ENCODE measurements at places on chromosomes 4 and X. TPM values are rescaled to one million over a fixed set of nuclear protein-coding genes. Genes with fewer than 3 reads are reported as not detected.
A peak's percentile ranks its signal among the peaks of the same experiment; 100 is the strongest.

GRCh38 chrX:119692191-119693039 lies 553 bp downstream of the SEPTIN6 start:
- peak; percentile 27 for DNase-seq

DNA sequence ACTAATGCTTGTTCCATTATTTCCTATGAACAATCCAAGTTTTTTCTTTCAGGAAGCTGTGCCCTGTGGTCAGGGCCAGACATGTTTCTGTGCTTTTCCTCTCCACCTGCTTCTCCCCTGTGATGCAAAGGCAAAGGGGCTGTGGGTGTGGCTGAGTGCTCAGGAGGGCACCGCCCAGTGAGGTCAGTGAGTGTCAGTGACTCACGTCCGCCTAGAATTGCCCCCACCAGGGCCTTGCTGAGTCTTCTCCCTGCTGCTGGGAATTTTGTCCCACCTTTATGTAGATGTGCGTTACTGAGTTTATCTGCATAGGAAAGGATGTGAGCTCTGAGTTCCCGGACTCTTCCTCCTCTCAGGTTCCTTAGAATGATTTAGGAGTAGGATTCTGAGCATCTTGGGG lies 283.2 kb downstream of the DCHS2 start:
- DNase-seq = no peak

GRCh38 chr4:111283066-111283677 lies 660.3 kb upstream of the PITX2 start:
- DNase-seq = no peak

DNA sequence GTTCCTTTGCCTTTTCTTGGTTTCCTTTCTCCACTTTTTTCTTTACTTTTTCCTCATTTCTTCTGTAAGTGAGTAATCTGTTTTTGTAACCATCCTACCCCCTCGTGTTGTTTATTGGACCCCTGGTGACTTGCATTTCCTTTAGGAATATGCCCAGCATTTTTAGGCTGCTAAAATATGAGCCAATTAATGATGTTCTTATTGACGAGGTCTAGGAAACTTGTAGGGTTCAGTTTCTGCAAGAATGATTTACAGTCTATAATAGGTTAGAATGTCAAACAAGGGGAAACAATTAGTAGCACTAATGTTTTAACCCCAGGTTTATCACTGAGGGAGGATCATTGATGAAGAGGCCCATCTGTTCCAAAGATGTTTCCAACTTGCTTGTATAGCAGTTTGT lies 79.0 kb downstream of the CPE start:
- no peak for DNase-seq

DNA sequence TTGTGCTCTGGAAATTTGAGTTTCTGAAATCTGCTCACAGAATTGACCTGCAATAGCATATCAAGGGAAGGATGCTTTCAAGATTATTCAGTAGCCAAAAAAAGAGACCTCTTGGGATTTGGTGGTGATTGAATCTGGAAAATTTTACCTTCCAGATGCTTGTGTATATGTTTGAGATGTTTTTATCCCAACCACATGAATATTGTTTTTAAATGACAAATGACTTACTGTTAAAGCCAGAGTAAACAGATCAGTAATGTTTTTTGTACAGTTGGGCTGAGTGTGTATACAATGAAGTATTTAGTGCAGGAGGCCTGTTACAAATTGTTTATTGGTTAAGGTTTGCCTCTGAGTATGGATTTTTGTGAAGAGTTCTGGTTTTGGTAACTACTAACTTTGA lies 126.5 kb downstream of the CBR4 start:
- DNase-seq = no peak

- DNase-seq = no peak
Observed at GRCh38 chr4:147580396-147580795, 36.8 kb upstream of the TMEM184C start.

DNA sequence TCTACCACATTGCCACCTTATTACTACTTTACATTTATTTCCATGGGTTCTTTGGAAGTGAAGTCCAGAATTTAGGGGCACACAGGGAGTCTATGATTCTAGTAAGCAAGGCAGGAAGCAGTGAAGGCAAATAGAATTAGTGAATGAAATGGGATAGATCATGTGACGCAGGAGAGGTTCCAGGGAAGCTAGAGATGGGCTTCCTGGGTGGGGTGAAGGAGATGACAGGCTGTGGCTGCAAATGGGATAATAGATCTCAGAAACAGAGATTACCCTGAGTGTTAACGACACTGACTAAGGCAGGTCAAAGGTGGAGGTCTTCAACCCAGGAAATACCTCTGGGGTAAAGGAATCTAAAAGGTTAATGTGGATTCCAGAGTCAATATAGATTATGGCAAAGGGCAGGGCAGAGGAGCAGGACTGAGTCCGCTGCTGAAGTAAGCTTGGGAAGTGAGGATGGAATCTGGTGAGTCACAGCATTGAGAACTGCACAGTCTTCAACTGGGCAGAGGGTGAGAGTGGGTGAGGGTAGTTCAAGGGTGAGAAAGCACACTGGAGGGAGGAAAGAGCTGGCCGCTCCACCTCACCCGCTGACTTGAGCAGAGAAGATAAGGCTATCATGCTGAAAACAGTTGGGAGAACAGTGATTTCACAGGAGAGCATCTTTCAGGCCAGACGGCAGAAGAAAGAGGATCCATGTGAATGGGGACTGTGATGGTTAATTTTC lies 70.8 kb downstream of the ANXA3 start:
- no peak for DNase-seq

The ADRA2C gene
- 7.7 TPM for total RNA-seq

The ADH7 gene
- total RNA-seq = not detected

The HCFC1 gene
- total RNA-seq = 33.8 TPM
